ENCODE measurements at places on chromosomes 12 and 14.
A peak's percentile ranks its signal among the peaks of the same experiment; 100 is the strongest.

DNA sequence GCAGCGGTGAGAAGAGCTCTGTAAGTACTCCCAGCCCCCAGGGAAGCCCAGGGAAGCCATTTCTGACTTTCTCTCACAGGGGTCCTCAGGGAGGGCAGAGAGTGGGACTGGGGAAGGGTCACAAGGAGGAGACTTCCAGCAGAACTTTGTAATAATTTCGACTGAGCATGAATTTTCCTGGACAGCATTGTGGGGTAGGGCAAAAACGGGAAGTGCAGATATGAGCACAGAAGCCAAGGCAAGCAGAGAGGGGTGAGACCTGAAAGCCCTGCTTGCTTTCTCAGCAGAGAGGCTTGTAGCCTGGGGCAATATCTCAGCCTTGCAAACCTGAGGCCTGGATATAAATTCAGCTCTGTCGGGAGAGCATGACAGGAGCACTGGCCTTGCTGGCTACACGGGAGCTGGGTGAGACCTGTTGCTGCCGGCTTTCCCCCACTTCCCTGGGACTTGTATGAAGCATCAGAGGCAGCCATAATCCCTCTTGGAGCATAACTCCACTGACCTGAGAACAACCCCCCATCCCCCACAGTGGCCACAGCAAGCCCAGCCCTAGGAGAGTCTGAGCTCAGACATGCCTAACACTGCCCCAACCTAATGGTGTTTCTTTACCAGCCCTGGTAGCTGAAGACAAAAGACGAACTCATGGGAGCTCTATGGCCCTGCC is 9.8 kb upstream of the IQSEC3 start:
- peak; percentile 88 for DNase-seq

GRCh38 chr12:92213166-92213565 is 67.5 kb upstream of the BTG1 start:
- DNase-seq = no peak

GRCh38 chr14:95609398-95609990 is 74.6 kb downstream of the GLRX5 start:
- peak; percentile 35 for DNase-seq

DNA sequence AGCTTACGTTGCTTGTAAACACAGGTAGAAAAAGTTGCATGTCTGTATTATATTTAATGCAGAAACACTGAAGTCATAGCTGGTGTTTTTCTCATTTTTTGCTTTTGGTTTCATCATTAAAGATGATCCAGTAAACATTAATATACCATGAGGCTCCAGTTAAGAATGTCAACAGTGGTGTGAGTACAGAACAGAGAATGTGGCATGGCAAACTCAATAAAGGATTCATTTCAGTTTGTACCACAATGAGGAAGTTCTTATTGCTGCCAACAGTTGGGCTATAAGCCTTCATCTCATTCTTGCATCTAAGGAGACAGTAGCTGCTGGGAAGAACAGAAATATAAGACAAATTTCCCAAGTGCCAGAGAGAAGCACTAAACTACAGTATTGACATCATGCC is 72.1 kb upstream of the ST8SIA1 start:
- DNase-seq = no peak

GRCh38 chr12:117011988-117012805 is 87.0 kb downstream of the TESC start:
- DNase-seq = no peak

DNA sequence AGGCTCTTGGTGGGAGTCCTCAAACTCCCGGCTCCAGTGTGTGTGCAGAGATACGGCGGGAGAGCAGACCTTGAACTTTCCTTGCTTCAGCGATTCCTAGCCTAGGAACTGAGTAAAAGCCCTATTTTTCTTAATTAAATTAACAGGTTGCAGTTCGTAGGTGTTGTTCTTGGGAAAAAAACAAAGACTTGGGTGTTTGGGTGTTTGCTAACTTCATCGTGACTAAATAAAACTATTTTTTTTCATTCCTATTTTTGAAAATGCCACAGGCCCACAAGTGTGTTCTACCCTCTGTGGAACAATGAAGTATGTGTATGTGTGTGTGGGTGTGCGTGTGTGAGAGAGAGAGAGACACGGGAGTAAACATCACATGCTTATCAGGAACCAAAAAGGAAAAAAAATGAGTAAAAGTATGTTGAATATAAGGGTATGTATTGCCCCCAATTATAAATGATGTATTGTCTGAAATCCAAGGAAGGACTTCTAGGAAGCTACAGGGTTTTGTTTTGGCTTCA is 651 bp downstream of the TMEM117 start:
- peak; percentile 22 for DNase-seq

DNA sequence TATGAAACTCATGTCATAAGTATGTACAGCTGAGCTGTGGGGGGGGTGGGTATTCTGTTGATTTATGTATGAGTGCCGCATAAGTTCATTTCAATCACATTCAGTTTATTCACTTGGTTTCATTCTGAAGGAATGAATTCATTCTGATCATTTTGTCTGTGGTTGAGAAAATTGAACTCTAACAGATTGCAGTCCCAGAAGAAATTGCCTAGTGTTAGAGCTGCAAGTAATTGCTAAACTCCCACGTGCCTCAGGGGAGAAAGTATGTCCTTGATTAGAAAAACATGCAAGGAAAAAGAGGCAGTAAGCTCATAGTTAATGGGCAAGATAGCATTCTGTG is 442.4 kb upstream of the MGAT4C start:
- DNase-seq = no peak

DNA sequence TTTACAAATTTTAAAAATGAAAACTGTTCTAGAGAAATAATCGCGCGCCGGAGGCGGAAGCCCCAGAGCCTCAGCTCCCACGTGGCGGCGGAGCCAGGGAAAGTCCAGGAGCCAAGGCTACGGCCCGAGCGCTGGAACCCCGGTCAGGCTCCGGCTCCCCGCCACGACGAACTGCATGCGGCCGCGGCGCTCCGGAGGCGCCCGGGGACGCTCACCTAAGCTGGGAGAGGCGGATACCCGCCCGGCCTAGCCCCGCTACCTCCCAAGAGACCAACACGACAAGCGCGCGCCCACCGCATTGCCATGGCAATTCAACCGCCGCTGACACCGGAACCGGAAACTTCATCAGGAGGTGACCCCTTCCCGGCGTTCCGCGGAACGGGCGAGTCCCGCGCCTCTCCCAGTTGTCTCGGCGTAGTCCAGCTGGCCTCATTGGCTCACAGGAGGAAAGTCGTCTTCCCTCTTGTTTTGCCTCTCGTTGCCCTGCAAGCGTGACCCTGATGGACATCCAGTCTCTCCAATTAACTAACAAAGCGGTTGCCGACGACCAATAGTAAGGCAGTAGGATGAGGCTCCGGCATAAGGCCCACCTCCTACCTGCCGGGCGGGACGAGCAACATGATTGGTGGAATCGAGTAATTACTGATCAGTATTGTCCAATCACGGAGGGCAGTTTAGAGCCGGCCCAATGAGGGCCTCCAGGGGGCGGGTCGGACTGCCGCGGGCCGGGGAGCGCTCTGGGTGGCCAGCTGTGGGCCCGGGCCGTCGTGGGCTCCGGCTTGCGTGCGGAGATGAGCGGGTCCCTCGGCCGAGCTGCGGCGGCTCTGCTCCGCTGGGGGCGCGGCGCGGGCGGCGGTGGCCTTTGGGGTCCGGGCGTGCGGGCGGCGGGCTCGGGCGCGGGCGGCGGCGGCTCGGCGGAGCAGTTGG is at the start of gene GLRX5:
GLRX5 (plus strand) TSS at position 752 of the 927 bp plus-strand sequence; CDS start at position 792, 40 bp downstream.
- peak; percentile 97 for DNase-seq

GRCh38 chr12:87670448-87670847 is 358.8 kb downstream of the C12orf50 start:
- no peak for DNase-seq

DNA sequence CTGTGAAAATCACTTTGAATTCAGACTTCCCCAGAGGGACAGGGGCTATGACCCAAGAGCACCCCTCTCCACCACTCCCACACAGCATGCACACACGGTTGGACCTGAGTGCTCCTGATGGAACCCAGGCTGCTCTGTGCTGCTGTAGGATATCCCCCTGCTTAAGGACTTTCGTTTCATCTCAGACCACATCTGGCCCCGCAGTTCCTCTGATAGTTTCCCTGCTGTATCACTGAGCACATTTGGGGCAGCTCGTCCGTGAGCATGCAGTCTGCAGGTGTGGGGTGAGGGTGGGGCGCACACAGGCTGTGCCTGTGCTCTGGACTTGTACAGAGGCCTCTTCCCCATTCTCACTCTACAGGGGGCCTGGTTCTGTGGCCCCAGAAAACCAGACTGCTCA is 345.2 kb upstream of the FKBP4 start:
- DNase-seq = no peak

DNA sequence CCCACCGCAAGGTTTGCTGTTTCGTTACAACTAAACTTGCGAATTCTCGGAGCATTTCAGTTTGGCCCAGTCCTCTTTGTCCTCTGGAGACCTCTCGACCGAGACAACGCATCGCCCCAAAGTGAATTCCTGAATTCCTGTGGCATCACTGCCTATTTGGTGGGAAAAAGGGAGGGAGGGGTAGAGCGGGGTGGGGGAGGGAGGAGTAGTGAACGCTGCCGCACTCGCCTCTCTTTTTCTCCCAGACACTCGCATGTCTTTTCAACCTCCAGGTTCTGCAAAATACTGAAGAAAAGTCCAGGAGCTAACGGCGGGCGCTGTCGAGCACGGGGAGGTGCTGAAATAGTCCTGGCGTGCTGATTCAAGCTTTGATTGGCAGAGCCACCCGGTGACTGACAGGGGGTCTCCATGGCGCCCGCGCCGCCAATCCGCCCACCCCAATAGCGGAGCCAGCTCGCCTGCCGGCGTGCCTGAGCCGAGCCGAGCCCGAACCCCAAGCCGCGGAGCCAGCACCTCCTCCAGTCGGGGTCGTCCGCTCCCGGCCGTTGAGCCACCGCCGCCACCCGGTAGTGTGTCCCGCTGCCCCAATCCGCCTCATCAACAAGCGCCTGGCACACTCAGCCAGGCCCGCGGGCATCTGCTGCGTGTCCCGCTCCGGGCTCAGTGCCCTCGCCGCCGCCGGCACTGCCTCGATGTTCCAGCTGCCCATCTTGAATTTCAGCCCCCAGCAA is at the start of gene SIX6:
SIX6 (plus strand) TSS at position 440 of the 731 bp plus-strand sequence; CDS start at position 693, 253 bp downstream.
- DNase-seq = no peak

DNA sequence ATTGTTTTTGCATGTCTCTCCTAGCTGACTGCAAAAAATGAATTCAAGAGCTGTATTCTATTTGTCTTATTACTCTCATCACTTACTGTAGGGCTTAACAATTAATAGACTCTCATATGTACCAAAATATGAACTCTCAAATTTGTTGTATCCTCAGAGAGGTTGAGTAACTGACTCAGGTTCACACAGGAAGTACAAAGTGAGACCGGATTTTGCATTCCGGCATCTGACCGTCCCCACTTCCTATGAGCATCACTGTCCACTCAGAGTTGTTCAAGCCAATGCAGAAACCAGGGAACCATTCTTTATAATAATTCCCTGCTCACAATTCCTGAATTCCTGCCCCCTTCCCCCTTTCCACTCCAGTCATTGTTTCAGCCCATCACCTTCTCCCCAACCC is 113.3 kb upstream of the AMIGO2 start:
- no peak for DNase-seq

DNA sequence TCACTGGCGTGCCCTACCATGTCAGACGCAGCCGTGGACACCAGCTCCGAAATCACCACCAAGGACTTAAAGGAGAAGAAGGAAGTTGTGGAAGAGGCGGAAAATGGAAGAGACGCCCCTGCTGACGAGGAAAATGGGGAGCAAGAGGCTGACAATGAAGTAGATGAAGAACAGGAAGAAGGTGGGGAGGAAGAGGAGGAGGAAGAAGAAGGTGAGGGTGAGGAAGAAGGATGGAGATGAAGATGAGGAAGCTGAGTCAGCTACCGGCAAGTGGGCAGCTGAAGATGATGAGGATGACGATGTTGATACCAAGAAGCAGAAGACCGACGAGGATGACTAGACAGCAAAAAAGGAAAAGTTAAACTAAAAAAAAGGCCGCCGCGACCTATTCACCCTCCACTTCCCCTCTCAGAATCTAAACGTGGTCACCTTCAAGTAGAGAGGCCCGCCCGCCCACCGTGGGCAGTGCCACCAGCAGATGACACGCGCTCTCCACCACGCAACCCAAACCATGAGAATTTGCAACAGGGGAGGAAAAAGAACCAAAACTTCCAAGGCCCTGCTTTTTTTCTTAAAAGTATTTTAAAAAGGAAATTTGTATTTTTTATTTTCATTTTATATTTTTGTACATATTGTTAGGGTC is 13.2 kb downstream of the TRIP11 start:
- DNase-seq = no peak

DNA sequence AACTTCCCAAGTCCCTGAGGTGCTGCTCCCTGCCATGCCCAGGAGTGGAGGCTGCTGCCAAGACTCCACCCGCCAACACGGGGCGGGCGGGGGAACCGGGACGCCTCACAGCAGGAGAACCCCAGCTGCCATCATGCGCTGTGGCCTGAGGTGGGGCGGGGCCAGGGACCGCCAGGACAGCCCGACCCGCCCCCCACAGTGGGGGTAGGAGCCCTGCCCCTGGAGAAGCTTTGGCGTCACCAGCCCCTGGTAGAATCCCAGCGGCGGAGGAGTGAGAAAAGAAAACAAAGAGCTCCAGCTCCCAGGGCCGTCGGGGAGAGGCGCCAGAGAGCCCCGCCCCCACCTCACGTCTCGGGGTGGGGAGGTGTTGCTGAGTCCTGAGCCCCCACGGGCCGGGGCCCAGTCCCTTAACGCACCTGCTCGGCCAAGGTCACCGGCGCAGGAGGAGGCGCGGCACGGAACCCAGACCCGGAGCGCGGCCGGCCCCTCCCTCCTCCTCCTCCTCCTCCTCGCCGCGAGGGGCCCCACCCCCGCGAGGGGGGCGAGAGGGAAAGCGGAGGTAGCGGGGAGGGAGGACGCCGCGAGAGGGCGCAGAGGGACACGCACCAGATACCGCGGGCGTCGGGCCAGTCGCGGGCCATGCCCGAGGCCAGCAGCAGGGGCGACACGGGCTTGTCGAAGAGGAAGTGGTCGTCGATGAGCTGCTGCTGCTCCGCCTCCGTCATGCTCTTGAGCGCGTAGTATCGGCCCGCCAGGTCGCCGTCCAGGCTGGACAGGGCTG is 1.8 kb downstream of the CKB start:
- peak; percentile 83 for DNase-seq

- DNase-seq = no peak
These were observed 29.4 kb upstream of the RNU6-8 start for GRCh38 chr14:32232481-32232880.

DNA sequence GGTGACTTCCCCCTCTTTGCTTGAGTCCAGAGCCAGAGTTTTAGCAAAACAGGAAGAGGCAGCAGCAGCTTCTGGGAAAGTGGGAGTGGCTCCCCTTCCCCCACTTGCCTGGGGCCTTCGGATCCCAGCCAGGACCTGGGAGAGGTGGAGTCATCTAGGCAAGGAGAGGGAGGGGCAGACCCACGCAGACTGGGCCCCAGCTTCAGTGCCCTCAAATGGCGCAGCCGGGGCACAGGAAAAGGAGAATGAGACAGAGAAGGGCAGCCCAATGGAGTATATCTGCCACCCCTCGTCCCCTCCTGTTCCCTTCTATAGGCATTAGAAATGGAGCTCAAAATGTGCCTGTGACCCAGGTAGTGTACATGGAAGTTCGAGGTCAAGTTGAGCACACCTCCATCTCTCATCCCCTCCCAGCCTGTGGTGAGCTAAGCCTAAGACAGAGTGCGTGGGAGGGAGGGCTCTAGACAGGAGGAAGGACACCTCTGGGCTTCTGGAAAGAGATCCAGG is 9.3 kb upstream of the HDAC7 start:
- DNase-seq = peak; percentile 56
